Memory B cell (primary cell): ENCODE measurements at places on chromosomes 11 and 22.

- no peaks in the 10 kb centered on the region for H3K36me3 ChIP-seq
- no peak overlapping the region for H3K4me3 ChIP-seq
- no peak overlapping the region for H3K27ac ChIP-seq
- H3K4me1 ChIP-seq = peaks cover 5% of the 10 kb centered on the region
- no peaks in the 10 kb centered on the region for H3K27me3 ChIP-seq
These were observed 53.8 kb downstream of the CASP12 start for GRCh38 chr11:104844451-104844850.

DNA sequence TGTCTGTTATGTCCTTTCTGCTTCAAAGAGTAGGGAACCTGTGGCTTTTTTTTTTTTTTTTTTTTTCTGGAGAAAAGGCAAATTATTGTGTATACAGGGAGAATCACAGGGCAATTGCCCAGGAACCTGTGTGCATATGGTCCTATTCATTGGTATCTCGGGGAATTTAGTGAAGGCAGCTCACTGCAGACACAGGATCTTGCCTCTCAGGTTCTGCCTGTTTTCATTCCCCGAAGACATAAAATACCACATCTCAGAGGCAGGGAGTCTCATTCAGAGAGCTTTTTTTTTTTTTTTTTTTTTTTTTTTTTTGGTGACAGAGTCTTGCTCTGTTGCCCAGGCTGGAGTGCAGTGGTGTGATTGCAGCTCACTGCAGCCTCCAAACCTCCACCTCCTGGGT is 88.3 kb downstream of the OSBP2 start:
- H3K36me3 ChIP-seq = no peaks in the 10 kb centered on the region
- H3K27me3 ChIP-seq = peaks cover 11% of the 10 kb centered on the region
- no peak overlapping the region for H3K27ac ChIP-seq
- H3K4me3 ChIP-seq = no peak overlapping the region

DNA sequence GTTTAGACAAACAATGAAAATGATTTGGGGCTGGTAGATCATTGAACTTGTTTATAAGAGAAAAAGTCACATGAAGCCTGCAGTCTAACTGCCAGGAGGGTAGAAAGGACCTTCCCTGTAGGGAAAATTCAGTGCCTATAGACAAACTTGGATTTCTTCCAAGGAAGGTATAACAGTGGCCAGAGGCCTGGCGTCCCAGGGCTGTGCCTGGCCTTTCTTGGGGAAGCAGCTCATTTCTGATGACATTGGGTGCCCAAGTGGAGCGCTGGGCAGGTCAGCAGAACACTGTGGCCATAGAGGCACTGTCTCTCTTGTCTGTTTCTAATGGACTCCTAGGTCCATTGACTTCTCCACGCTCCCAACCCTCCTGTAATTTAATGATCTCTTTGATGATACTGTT is 6.6 kb upstream of the FXYD6 start:
- peaks cover 30% of the 10 kb centered on the region for H3K27me3 ChIP-seq
- no peak overlapping the region for H3K27ac ChIP-seq

DNA sequence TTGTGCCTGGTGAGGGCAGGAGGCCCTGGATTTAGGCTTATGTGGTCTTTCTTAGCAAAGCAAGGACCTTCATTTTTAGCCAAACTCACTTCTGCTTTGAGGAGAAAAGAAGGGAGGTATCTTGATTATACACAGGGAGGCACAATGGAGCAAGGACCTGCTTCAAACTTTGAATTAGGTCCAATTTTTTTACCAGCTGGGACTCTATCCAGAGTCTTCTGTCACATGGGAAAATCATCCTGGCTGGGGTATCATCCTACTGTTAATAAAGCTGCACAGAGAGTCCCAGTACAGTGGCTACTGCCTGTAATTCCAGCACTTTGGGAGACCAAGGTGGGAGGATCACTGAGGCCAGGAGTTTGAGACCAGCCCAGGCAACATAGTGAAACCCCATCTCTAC is 87.8 kb downstream of the CWC15 start:
- peaks cover 1% of the 10 kb centered on the region for H3K27me3 ChIP-seq
- no peak for DNase-seq
- H3K36me3 ChIP-seq = no peaks in the 10 kb centered on the region
- no peak overlapping the region for H3K27ac ChIP-seq

GRCh38 chr22:48592488-48592887 is 1235.2 kb downstream of the BRD1 start:
- no peak overlapping the region for H3K4me3 ChIP-seq
- H3K27ac ChIP-seq = no peak overlapping the region
- peaks cover 2% of the 10 kb centered on the region for H3K27me3 ChIP-seq
- H3K36me3 ChIP-seq = no peaks in the 10 kb centered on the region
- DNase-seq = no peak
- no peaks in the 10 kb centered on the region for H3K4me1 ChIP-seq

DNA sequence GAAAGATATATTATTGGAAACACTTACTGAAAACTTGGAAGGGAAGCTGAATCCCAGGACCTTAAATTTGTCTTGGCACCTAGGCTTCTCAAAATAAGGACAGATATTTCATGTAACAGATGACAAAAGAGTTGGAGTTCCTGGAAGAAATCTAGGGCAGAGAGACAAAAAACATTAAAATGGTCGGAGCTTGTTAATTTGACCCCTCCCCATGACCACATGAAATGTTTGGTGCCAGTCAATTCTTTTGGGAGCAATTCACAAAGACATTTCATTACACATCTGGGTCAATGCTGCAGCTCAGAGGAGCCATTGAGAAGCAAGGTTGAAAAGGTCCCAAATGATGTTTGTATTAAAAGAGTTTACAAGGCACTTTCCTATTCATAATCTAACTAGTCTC is 162.0 kb upstream of the GUCY1A2 start:
- no peak overlapping the region for H3K27ac ChIP-seq
- H3K4me1 ChIP-seq = no peaks in the 10 kb centered on the region
- H3K36me3 ChIP-seq = no peaks in the 10 kb centered on the region
- peaks cover 2% of the 10 kb centered on the region for H3K27me3 ChIP-seq
- H3K4me3 ChIP-seq = no peak overlapping the region

DNA sequence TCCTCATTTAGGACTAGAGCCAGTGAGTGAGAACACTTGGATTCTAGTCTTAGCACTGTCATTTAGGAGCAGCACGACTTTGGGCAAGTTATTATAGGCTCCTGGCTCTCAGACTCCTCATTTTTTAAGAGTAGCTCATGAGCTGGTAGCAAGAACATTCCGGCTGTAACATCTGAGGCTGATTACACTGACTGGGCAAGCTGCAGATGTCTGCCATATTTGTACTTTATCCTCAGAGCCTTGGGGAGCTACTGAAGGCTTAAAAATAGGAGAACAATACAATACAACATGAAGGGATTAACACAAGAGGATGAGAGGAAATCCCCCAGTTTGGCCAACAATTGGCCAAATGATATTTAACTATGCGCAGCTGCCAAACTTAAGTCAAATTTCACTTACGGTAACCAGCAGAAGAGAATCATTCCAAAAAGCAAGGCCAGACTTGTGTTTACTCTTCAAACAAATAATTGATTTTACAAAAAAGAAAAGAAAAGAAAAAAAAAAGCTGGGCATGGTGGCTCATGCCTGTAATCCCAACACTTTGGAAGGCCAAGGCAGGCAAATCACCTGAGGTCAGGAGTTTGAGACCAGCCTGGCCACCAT is 113.1 kb upstream of the ARHGAP42 start:
- H3K4me1 ChIP-seq = no peaks in the 10 kb centered on the region
- H3K36me3 ChIP-seq = no peaks in the 10 kb centered on the region
- no peak overlapping the region for H3K27ac ChIP-seq
- no peak for DNase-seq
- H3K4me3 ChIP-seq = no peak overlapping the region

DNA sequence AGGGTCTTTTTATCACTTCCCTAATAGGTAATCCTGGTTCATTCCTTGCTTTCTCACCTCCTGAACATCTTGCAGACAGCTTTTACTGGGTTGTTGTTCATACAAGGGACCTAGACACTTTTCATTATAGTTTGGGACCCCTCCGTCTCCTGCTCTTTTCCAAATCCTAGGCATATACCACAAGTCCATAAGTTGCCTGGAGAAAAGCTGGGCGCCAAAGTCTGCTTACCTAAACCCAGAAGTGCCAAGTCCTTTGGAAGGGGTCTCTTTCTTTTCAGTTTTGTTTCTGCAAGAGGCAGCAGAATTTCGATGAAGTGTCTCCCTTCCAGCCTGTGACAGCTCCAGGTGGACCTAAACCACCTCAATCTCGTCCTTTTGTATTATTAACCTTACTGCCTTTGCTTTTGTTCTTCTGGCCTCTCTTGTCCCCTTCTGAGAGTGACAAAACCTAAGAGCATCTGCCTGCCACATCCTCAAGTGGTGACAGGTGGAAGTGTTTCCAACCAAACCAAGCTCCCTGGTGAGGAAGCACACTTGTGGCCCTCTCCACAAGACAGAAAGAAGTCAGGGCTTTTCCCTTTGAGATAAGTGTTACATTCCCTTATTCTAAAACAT is 19.5 kb upstream of the P2RY6 start:
- no peaks in the 10 kb centered on the region for H3K36me3 ChIP-seq
- no peak overlapping the region for H3K4me3 ChIP-seq
- H3K4me1 ChIP-seq = peaks cover 3% of the 10 kb centered on the region
- DNase-seq = no peak

DNA sequence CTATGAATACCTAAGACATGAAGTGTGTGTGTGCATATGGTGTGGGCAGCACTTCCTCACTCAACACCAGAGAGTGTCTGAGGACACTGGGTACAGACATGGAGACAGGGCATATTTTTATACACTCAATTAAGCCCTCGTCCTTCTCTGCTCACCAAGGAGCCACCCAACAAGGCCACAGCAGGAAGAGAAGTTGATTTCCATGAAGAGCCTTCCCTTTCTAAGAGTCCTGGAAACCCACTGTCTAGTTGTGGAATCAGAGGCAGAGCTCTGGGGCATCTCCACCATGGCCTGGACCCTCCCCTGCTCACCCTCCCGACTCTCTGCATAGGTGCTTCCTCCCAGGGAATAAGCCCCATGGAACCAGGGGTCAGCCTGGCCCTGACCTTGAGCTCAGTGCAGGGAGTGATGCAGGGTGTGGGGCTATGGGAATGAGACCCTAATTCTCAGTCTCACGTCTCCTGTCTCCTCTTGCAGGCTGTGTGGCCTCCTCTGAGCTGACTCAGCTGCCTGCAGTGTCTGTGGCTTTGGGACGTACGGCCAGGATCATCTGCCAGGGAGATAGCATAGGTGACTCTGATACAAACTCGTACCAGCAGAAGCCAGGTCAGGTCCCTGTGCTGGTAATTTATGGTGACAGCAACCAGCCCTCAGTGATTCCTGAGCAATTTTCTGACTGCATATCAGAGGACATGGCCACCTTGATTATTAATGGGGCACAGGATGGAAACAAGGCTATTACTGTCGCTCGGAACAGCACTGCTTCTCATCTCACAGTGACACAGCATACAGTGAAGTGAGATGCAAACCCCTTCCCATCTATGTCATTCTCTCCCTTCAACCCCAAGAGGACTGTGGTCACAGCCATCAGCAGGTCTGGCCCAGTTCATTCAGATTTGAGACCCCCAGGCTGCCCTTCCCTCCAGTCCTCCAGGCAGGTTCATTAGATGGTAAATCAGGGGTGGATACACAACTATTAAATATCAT is 14.6 kb upstream of the IGLL5 start:
- DNase-seq = no peak
- peaks cover 1% of the 10 kb centered on the region for H3K27me3 ChIP-seq
- no peak overlapping the region for H3K4me3 ChIP-seq

DNA sequence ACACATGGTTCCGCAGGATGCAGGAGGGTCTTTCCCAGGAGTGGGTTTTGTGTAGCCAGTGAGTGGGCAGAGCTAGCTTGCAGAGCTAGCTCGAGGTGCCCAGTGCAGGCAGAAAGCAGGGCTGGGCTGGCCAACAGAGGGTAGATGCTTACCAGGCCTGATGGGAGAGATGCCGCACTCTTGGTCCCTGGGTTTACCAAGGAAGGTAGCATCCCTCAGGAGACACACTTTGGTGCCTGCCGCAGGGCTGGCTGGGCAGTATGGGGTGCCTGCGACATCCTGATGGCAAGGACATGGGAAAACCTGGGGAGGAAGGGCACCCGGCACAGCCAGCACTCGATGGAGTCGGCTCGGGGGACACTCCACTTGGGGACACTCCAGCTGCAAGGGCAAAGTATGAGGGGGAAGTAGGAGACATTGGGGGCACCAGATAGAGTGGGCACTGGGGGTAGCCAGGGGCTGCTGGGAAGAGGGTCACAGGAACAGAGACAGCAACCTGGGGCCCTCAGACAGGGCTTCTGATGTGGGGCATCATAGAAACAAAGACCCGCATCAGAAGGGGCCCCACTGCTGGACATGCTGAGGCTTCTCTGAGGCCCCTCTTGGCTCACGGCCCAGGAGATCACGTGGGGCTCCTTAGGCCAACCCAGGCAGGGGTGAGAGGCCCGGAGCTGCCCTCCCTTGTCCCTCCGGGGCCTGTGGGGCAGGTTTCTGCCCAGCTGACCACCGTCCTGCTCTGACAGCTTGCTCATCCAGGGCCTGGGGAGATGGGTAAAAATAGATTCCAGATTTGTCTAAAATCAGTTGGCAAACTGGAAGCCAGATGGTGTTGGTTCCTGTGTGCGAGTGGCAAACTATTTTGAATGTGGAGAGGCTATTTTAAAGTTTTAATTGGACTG is 89.8 kb downstream of the MORC2 start:
- H3K27me3 ChIP-seq = peaks cover 2% of the 10 kb centered on the region
- no peak for DNase-seq
- no peak overlapping the region for H3K27ac ChIP-seq
- H3K4me3 ChIP-seq = no peak overlapping the region
- H3K36me3 ChIP-seq = no peaks in the 10 kb centered on the region
- no peaks in the 10 kb centered on the region for H3K4me1 ChIP-seq

- H3K4me1 ChIP-seq = no peaks in the 10 kb centered on the region
- no peak for DNase-seq
- H3K36me3 ChIP-seq = peaks cover 20% of the 10 kb centered on the region
- no peak overlapping the region for H3K4me3 ChIP-seq
- H3K27me3 ChIP-seq = no peaks in the 10 kb centered on the region
These were observed 29.5 kb upstream of the RAB1B start for GRCh38 chr11:66238786-66239413.

GRCh38 chr11:87193756-87194470 is 156.2 kb downstream of the TMEM135 start:
- H3K4me1 ChIP-seq = peaks cover 8% of the 10 kb centered on the region
- no peak for DNase-seq
- H3K27me3 ChIP-seq = no peaks in the 10 kb centered on the region
- H3K4me3 ChIP-seq = no peak overlapping the region

DNA sequence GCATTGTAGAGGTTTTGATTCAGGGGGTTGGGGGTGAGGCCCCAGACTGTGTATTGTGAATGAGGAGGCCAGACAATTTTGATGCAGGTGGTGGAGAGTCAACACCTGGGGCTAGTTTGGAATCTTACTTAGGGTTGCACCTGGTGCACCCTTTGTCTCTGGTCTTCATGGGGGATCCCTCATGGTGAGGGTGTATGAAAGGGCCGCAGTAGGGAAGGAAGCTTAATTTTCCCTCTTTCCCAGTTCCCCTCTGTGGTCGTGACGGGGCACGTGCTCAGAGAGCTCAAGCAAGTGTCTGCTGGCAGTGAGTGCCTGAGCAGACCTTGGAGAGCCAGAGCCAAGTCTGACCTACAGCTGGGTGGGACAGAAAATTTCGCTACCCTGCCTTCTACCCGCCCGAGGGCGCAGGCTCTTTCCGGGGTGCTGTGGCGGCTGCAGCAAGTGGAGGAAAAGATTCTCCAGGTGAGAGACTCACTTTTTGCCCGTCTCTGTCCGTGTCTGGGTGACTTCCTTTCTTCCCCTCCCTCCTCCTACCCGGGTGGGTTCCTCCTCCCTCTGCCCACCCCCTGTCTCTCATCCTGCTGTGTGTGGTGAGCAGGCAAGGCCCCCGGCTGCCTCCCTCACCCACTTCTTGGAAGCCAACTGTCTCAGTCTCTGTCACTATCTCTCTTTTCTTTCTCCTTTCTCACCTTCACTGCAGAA is 131.7 kb downstream of the MICAL2 start:
- no peaks in the 10 kb centered on the region for H3K36me3 ChIP-seq
- H3K27me3 ChIP-seq = peaks cover 4% of the 10 kb centered on the region
- H3K4me1 ChIP-seq = no peaks in the 10 kb centered on the region
- no peak overlapping the region for H3K27ac ChIP-seq
- DNase-seq = no peak
